ENCODE measurements at places on chromosomes 7 and 10.
A peak's percentile ranks its signal among the peaks of the same experiment; 100 is the strongest.

- peak; percentile 54 for DNase-seq
Measured at GRCh38 chr10:93352638-93353383, 129.3 kb downstream of the MYOF start.

DNA sequence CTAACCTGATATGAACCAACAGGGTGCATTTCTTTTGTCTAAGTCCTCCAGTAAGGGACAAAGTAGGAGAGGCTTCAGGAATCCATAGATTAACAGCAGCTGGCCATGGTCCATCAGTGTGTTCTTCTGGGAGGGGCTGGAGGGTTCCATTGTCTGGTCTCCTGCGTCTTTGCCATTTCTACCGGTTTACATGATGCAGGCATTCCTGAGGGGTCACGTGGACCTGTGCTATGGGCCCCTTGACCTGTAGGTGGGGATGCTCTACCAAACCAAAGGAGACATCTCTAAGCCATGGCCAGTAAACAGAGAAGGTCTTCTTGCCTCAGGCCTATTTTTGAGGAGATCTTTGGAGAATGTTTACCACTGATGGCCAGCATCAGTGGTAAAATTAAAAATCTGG, 28.7 kb upstream of the HABP2 start:
- DNase-seq: peak; percentile 41

DNA sequence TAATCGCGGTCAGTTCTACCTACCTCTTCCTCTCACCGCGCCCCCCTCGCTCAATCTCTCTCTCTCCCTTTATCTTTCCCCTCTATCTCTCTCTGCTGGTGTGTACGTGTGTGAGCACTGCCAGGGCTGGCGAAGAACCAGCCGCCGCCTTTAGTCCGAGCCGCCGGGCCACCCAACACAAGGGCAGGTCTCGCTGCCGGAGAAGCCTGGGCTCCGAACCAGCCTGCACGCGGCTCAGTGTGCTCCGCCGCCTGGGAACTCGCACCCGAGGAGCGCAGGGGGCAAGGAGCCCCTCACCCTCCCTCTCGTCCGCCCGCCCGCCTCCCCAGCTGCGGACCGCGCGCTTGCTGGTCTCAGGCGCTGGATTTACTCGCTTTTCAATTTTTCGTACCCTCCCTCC, 1.7 kb downstream of the NXPH1 start:
- DNase-seq: no peak

GRCh38 chr10:75294518-75294865, 58.7 kb upstream of the COMTD1 start:
- DNase-seq: no peak

- DNase-seq: peak; percentile 10
Measured at GRCh38 chr7:88169717-88170320, 50.0 kb downstream of the SRI start.

- DNase-seq: peak; percentile 23
Measured at GRCh38 chr10:20858292-20859124, 38.6 kb downstream of the NEBL start.

GRCh38 chr10:128018236-128018635, 108.0 kb downstream of the MKI67 start:
- peak; percentile 8 for DNase-seq

DNA sequence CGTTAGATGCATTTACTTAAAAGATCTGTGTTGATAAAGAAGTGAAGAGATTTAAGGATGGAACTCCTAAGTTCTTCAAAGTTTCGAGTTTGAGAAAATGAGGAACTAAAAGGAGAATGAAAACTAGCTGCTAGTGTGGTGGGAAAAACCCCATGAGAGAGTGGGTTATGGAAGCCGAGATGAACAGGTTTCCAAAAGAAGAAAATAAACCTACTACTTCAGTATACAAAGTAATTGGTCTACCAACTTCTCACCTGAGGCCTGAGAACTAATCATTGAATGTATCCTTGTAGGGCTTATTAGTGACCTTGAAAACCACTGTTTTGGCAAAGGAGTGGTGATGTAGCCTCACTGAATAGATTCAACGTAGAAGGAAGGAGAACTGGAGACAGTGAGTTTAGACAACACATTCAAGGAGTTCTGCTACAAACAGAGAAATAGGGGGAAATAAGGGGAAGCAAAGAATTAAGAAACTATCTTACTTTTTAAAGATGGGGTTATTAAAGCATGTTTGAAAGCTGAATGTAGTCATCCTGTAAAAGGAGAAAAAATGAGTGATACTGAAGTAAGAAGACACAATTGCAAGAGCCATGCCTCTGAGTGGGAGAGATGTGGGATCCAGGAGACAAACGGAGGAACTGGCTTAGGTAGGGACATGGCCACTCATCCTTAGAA, 50.8 kb downstream of the CH25H start:
- no peak for DNase-seq

GRCh38 chr10:125163803-125164202, 3.4 kb upstream of the CTBP2 start:
- DNase-seq: no peak

DNA sequence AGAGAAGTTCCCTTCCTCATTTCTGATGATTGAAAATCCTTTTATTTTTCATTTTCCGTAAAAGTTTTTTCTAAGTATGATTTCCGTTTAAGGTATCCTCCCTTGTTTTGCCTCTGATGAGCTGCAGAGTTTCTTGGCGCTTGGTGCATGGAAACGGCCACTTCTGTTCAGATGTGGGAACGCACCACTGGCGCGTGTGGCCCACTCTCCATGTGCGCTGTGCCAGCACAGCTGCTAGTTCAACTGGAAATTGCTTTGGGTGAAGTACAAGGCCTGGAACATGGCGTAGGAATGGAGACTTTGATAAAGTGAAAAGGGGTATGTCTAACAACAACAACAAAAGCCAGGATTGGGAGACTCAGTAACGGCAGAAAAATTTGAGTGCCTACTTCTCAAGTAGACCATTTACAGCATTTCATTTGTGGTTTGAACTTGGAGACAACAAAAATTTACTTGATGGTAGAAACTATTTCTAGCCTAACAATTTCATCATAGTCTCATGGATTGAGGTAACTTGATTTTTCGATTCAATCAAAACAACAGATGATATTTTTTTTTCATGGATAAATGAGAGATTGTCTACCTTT, 364.2 kb downstream of the SUGCT start:
- peak; percentile 51 for DNase-seq

GRCh38 chr10:16521311-16522016, at the start of gene C1QL3:
Gene C1QL3 (minus strand): TSS chr10:16521879. CDS start chr10:16521065, 814 bp downstream.
- DNase-seq: peak; percentile 26

- DNase-seq: peak; percentile 99
Measured at GRCh38 chr7:33979807-33980355, 74.5 kb downstream of the BMPER start.

DNA sequence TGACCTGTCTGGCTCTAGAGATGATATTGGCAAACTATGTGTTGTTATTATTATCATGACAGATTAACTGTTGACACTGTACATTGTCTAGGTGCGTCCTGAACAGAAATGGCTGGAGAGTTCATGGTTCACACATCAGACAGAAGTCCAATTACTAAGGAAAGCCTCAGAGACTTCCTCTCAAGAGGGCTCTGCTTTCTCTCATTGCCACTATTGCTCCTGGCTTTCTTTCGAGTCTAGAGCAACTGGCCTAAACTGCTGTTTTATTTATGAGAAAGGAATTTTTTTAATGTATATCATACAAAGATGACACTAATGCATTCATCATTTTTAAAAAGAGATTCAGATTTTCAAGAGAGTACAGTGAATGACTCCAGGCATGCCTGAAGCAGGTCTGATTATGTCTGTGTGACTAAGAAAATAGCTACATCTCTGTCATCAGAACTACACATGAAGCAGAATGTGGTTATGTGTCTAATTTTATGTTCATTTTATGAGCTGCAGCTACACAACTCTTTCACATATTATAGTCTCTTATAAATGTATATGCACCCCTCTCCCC, 30.4 kb downstream of the NRCAM start:
- DNase-seq: no peak

DNA sequence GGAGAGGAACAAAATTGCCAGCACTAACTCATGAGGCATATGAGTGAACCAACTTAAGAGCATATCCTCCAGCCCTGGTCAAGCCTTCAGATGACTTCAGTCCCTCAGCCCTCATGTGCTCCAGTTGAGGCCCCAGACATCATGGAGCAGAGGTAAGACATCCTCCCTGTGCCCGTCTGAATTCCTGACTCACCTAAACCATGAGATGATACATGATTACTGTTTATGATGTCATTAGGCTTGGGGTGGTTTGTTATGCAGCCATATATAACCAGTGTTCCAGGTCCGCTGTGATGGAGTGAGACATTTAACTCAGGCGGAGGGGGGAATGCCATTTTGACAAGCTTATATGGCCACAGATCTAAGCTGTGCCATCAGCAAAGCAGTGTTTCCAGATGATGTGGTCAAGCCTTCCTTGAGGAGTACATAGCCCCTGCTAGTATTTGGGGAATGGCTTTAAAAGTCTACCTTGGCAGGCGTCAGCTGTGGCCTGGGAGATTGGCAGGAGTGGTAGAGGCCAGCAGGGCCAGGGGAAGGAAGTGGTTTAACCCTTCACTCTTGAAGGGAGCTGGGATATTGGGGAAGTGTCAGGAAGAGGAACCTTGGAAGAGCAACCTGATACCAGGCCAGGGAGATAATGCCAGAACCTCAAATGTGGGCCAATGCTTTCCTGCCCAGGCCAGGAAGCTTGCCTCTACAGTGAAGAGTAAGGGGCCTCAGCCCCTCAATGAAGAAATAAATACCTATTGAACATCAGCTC, 343.0 kb upstream of the PODXL start:
- peak; percentile 39 for DNase-seq

DNA sequence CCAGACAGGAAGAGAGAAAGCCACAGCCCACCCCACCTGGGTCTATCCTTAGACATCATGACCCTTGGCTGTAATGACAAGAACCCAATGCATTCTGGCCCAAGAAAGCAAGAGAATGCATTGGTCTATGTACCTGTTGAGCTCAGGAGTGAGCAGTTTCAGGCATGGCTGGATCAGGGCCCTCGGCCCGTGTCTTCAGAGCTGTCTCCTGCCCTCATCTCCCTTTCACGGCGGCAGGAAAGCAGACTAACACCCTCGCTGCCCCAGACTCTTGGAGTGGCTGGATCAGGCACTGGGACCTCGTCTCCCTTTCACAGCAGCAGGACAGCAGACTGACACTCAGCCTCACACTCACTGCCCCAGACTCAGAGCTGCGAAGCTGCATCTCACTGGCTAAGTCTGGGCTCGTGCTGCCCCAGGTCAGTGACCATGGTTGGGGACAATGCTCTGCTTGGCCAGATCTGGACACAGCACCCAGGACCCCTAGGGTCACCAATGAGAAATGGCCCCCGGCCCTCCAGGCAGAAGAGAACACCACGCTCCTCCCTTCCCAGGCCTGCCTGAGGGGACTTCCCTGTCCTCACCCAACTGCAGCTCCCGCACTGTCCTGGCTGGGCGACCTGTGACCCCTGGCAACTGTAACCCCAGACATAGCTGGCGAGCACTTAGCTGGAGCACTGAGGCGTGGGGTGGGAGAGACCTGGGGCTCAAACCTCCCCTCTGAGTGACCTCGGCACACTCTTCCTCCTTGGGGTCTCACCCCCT, 12.9 kb upstream of the PDGFA start:
- no peak for DNase-seq

GRCh38 chr10:49269523-49269922, 29.4 kb upstream of the C10orf71 start:
- DNase-seq: no peak

DNA sequence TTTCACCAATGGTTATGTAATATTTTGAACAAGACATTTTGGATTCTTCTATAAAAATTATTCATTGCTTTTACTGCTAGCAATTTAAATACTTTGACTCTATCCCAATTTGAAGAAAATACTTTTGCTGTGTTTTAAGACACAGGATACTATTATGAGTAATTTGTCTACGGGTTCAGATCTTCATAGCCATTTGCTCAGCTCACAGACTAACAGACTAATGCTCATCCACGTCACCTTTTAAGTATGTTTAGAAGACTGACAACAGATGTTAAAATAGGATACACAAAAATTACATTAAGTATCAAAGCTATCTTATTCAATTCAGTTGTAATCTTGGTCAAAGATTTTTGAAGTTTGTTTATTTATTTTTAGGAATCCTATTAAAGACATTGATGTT, 251.3 kb upstream of the CHRM2 start:
- DNase-seq: peak; percentile 27

DNA sequence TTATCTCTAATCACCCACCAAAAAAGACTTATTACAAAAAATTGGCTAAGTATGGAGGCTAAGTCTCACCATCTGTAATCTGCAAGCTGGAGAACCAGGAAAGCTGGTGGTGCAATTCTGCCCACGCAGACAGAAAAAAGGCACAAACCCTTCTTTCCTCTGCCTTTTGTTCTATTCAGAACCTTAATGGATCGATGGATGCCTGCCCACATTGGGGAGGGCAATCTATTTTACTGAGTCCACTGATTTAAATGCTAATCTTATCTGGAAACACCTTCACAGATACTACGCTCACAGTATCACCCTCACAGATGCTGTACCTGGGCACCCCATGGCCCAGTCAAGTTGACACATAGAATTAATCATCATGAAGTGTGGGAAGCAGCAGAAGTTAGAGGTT, 10.2 kb downstream of the IGFBP3 start:
- DNase-seq: peak; percentile 19

DNA sequence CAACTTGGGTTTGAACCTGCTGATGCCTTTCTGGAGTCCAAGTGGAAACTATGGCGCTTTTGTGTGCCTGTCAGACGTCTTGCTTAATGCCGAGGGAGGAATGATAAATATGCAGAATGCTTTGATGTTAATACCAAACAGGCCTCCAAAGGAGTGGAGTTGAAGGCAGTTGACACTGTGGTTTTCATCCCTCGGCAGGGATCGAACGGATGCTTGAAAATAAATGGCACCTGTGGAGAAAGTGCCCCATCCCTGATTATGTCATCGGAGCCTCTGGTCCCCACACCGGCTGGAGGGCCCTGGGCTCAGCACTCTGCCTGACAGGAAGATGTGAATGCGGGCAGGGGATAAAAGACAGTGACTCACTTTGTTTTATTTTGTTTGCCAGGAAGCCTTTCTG, 148.7 kb upstream of the GPR26 start:
- no peak for DNase-seq

GRCh38 chr7:88670536-88670935, 89.0 kb upstream of the ZNF804B start:
- DNase-seq: no peak

GRCh38 chr7:67496589-67496988, 500.0 kb downstream of the TYW1 start:
- no peak for DNase-seq
